ENCODE measurements at places on chromosomes 11 and 22.

DNA sequence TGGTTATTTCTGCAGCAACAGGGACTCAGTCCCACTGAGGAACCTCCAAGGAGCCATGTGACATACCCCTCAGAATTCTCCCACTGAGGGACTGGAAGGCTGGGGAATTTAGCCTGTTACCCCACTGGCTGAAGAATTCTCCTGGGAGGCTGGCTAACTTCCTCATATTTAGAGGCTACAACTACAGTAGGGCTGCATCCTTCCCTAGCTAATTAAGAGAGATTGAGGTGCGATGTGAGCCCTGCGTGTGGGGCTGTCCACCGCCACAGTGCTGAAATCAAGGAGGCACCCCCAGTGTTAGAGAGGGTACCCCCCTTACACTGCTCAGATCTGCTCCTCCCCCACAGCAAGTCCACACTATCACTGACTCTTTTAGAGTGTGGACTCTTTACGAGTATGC is 21.1 kb downstream of the EIF3F start:
- DNase-seq = no peak

DNA sequence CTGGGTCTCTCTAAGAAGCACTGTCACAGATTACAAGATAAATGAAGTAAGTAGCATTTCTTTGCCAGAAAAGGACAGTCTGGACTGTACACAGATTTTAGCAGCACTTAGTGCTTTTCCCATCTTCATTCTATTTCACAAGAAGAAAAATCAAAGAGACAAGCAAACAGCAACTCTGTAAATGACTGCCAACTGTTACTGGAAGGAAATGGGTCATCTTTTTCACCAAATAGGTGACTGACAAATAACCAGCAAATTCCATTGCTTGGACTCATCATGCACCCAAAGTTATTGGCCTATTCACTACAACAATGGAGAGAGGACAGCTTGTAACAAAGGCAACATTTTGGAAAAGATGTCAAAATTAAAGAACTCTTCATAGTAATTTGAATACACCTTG is 28.9 kb upstream of the CARD18 start:
- no peak for DNase-seq

GRCh38 chr11:58578136-58578634 is 678 bp upstream of the ZFP91 start:
- DNase-seq = peak; percentile 97

GRCh38 chr22:29914991-29915533 is 32.1 kb downstream of the MTMR3 start:
- no peak for DNase-seq

DNA sequence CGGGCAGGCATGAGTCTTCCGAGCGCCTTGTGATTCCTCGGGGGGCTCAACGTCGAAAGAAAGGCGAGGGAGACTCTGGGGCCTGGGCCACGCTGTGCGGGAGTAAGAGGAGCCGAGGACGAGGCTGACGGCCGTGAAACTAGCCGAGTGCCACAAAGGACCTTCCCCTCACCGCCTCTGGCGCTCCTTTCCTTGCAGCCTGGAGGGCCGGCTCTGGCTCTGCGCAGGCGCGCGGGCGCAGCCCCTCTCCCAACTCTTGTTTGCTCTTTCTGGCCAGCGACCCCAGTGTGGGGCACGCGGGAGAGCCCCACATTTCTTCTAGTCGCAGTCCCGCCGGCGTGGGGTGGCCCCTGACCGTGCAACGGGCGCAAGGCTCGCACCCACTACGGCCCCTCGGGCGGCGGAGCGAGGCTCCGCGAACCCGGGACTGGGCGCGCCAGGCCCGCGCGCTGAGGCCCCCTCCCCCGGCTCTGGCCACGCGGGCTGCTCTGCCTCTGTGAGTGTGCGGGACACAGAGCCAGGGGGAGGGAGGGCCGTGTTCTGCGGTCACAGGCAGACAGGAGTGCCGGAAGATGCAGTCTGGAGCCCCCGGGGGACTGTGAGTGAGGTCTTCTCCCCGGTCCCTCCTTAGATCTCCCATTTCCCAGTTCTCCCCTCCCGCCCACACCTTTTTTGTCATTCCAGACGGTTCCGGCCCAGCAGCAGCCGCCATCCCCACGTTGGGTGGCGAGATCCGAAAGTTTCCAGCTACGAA is 1.0 kb upstream of the TOB2 start:
- peak; percentile 57 for DNase-seq

- no peak for DNase-seq
Observed at GRCh38 chr22:44407987-44408828, 89.8 kb downstream of the RTL6 start.

DNA sequence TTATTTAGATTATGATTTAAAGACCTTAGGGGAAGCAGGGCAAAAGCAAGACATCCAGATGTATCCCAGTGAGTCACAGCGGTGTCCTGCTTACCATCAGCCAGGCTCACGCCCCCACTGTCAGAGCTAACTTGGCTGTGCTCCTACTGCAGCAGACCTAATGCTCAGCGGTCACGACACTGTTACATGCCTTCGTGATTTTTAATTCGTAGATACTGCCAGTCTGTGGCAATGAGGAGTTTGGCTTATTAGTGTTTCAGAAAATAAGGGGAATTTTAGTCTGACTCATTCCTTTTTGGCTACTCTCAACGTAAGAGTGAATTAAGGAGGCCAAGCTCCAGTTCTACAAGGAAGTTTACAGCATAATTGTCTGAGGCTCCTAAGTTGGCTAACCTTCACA is 22.7 kb downstream of the EFCAB6 start:
- no peak for DNase-seq

- no peak for DNase-seq
Observed at GRCh38 chr22:20905415-20906386, 11.5 kb upstream of the CRKL start.

DNA sequence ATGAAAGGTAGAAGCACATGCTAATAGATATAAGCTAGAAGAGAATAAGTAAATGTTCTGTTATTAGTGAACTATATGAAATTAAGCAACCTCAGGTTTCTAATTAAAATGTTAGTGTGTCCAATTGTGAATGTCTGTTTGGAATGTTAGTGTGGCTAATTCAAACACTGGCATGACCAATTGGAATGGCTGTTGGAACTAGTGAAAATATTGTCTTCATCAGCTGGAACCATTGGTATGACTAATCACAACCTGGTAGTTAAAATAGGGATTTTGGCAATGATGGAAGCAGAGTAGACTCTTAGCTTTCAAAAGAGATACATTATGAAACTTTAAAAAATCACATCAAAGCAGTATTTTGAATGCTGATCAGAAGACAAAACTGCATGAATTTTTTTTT is 66.8 kb downstream of the CYB5R2 start:
- no peak for DNase-seq

GRCh38 chr11:72260574-72260973 is 16.6 kb upstream of the PHOX2A start:
- no peak for DNase-seq

- no peak for DNase-seq
Observed at GRCh38 chr11:47257517-47258316, at the start of gene NR1H3. TSS of gene NR1H3 (plus strand) at chr11:47257996. CDS start at chr11:47259217, 1,221 bp downstream.

- no peak for DNase-seq
Observed at GRCh38 chr11:119195680-119196079, 10.4 kb downstream of the NHERF4 start.

- no peak for DNase-seq
Observed at GRCh38 chr11:47980907-47981621, 705 bp downstream of the PTPRJ start.

DNA sequence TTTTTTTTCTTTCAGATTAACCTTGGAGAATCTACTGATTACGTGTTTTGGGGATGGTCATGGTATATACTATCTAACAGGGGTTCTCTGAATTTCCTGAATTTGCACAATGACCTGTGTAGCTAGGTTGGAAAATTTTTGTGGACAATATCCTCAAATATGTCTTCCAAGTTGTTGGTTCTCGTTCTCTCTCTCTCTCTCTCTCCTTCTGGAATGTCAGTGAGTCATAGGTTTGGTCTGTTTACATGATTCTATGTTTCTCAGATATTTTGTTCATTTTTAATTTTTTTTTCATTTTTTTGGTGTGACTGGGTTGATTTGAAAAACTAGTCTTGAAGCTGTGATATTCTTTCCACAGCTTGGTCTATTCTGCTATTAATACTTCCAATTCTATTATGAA is 604.0 kb upstream of the ANO3 start:
- no peak for DNase-seq

GRCh38 chr11:86052693-86053641 is 15.9 kb downstream of the PICALM start:
- no peak for DNase-seq
